Mucosa of descending colon (tissue), 3 donors: ENCODE measurements at places on chromosomes 5 and 9. TPM values are rescaled to one million over a fixed set of nuclear protein-coding genes. Genes with fewer than 3 reads are reported as not detected.
A peak's percentile ranks its signal among the peaks of the same experiment; 100 is the strongest.

DNA sequence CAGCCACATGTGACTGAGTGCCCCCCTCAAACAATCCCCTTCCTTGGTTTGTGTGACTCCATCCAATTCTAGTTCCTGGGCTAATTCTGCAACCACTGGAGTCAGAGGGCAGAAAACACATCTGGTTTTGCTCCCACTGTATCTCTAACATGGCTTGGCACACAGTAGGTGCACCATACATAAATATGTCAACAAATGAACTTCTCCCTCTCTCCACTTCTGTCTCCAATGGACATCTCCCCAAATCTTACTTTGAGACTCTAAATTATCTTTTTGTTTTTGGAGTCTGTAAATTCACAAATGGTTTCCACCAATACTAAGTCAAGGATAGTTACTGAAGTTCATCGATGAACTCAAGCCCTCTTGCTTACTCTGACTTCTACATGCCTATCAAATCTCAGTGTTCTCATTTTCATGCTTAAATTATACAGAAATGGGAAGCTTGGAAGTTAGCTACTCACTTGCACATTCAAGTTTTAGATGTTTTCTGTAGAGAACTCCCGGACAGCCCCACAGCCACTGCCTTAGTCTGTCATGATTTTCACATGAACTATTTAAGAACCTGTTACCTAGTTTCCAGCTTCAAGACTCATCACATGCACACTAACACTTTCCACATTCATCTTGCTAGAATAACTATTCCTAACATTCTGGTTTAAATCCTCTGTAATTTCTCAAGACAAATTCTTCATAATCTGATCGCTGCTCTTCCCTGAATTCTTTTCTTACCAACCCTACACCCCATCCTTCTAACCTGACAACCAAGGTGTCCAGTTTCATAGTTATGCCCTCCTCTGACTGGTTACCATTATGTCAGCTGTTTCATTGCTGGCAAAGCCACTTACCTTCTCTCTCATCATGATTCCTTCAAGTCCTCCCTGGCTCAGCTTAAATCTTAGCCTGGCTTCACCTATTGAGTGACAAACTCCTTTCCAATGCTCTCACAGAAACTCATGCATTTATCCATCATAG, 6.0 kb downstream of the RPL37 start:
- no peak for DNase-seq

- no peak for DNase-seq
Measured at GRCh38 chr5:52277101-52277500, 510.6 kb upstream of the ITGA1 start.

GRCh38 chr9:125361837-125362531, 100.4 kb downstream of the GAPVD1 start:
- DNase-seq = no peak

- no peak for DNase-seq
Measured at GRCh38 chr5:179533907-179534306, 16.4 kb upstream of the RUFY1 start.

DNA sequence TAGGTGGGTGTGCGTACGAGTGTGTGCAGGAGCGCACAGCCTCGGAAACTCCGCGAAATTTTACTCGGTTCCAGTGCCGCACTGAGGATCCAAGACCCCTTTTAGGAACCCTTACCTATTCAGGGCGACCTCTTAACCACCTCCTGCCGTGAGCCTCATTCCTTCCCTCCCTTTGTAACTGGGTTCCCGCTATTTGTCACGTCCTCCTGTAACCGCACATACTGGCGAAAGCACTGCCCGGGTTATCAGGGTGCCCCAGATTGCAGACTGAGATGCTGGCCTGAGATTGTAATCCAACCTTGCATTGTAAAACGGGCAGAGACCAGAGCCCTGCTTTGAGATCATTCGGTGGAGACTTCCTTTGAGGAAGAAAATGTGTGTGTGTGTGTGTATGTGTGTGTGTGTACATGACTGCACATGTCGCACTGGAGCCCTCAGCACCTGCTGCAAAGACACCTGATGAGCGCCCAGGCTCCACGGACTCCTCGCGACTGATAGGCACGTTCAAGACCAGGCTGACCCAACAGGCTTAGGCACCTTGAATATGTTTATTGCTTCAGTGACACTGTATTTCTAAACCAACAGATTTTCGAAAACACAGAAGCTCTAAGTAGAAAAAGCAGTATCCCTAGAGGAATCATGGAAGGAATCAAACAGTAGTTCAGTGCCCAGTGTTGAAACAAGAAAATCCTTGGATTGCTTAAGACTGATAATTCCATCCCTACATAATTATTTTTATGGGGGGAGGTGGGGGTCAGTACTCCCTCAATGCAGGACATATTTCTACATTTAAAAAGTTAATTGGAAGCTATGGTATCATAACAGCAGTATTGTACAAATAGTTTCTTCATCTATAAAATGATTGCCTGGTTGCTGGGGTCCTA, 86.5 kb upstream of the TNFAIP8 start:
- peak; percentile 66 for DNase-seq

DNA sequence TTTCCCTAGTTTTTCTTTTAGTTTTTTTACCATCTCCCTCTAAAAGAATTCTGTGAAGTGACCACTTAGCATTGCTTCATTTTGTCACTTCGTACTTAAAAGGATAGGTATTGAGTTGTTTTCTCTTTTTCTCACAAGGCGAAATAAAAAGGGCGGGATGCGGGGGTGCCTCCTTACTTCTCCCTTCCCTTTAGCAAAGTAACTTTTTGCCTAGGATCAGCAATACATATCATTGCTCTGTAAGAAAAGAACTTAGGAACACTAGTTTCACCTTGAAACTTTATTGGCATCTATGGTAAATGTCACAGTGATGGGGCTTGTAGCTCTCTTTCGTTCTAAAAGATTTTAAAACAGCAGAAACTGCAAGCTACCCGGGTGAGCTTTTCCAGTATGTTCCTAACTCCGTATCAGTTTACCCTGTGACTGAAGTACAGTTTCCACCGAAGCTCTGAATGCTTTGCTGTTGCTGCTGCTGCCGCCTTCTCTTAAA, 4.1 kb downstream of the PRDM6 start:
- DNase-seq = no peak

DNA sequence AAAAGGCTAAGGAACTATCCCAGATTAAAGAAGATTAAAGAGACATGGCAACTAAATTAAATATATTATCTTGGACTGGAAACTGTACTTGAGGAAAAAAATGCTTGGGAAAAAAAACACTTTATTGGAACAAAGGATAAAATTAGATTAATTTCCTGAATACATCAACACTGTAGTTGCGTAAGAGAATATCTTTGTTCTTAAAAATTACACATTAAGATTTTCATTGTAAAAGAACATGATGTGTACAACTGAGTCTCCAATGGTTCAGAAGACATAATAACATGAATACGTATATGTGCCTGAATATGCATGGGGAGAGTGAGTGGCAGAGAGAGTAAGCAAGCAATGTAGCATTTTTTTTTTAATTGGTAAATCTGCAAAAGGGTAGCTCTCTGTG, 2.8 kb downstream of the AP3B1 start:
- DNase-seq = no peak

DNA sequence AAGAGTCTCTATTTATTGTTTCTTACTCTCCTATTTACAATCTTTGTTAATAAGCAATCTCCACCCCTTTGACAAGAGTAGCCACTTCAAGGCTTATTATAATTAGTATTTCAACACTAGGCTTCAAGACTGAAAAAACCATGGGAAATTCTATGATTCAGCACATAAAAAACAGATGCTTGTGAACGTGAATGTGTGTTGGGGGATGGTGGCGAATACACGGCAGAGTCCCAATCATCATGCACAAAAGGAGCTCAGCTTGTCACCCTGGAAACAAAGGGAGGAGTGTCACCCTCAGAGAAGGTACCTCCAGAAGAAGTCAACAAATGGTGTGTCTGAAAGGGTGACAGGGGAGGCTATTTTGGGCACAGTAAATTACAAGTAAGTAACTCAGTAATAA, 157.2 kb upstream of the RETREG1 start:
- no peak for DNase-seq

GRCh38 chr9:120212153-120212852, 367.7 kb downstream of the CDK5RAP2 start:
- DNase-seq = no peak

DNA sequence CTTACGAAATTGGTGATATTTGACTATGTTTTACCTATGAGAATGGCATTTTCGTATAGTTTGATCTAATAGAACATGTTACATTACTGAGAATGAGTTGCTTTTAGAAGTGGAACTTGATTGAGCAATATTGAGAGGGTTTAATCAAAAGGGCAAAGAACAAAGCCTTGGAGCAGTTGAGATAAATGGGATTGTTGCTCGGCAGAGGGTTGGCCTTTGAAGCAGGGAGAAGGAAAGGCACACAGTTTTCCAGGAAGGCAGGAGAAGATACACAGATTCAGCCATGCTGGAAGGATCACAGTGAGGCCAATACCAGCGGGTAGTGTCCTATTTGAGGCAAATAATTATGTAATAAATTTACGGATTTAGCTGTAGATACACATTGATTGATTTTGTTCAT, 19.5 kb downstream of the MAN2A1 start:
- DNase-seq = no peak

DNA sequence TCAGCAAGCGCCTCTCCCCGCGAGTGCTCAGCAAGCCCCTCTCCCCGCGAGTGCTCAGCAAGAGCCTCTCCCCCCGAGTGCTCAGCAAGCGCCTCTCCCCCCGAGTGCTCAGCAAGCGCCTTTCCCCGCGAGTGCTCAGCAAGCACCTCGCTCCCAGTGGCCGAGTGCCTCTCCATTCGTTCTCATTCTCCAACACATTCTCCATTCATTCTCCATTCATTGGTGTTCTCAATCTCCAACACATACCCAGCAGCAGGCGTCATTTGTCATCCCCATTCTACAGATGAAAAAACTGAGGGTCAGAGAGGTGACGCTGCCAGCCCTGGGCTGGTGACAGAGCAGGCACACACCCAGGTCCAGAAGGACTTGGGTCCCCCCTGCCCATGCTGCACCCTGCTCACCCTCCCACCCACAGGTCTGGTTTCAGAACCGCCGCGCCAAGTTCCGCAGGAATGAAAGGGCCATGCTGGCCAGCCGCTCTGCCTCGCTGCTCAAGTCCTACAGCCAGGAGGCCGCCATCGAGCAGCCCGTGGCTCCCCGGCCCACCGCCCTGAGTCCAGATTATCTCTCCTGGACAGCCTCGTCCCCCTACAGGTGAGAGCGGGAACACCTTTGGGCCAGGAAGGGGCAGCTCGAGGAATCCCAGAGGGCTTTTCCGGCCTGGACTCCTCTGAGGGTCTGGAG, 32.5 kb downstream of the PTGES start:
- DNase-seq = no peak

GRCh38 chr5:141533897-141534296, 45.0 kb downstream of the PCDHGC5 start:
- no peak for DNase-seq

DNA sequence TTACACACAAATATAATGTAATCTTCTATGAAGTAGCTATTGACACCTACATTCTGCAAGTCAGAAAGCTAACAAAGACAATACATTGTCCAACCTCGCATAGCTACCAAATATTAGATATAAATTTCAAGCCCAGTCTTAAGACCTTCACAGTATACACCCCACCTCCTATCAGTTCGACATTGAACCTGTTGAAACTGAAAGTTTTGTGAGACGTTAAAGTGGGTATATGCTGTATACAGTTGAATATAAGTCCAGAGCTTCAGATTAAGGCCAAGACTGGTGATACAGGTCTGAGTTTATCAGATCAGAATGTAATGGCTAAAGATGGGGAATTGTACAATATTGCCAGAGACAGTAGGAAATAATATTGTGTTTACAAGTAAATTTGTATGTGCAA, 489.3 kb upstream of the RORB start:
- no peak for DNase-seq

DNA sequence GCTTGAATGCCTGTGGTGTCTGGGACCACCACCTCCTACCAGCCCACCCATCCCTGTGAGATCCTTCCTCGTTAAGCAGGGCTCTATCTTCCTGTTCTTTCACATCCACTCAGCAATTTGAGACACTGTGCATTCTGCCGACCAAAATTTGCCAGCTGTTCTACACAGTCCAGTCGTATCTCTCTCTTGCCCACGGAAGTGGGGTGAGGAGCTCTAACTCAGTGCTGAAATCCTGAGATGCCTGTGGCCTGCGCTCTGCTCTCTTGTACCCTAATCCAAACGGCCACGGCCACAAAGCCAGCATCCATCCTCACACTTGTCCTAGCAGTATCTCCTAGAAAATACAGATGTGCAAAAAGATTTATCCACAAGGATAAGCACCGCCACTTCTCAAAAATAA, 97.9 kb downstream of the MVB12B start:
- DNase-seq = no peak

GRCh38 chr9:128619779-128620178, 36.9 kb downstream of the DYNC2I2 start:
- no peak for DNase-seq

GRCh38 chr5:12794476-12795332, 890.5 kb upstream of the CTNND2 start:
- DNase-seq = peak; percentile 46

The FGD3 gene
- total RNA-seq = 5.3 TPM

The TGFBI gene
- 77.1 TPM for total RNA-seq

The OBP2B gene
- total RNA-seq = not detected

The FOXD4L3 gene
- total RNA-seq = 0.17 TPM

The RNF38 gene
- 43.1 TPM for total RNA-seq
